ENCODE measurements at places on chromosomes 2 and 18.

DNA sequence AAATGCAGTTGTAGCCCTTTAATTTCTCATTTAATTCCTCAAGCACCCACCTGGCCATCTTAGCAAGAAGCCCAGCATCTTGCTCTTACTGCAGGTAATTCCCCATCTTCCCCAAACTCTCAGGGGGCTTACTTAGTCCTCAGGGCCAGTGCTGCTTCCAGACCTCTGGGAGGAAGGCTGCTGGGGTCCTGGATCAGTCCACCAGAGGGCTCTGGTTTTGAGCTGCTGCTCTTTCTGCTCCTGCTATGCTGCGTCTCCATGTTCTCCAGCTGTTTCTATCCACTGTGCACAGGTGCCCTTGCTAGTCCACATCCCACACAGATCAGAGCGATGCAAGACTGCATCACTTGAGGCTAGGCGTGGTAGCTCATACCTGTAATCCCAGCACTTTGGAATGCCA, 34.5 kb upstream of the TMEM87B start:
- no peak for DNase-seq

- DNase-seq, result no peak
Measured at GRCh38 chr18:8616028-8616401, 6.8 kb downstream of the RAB12 start.

DNA sequence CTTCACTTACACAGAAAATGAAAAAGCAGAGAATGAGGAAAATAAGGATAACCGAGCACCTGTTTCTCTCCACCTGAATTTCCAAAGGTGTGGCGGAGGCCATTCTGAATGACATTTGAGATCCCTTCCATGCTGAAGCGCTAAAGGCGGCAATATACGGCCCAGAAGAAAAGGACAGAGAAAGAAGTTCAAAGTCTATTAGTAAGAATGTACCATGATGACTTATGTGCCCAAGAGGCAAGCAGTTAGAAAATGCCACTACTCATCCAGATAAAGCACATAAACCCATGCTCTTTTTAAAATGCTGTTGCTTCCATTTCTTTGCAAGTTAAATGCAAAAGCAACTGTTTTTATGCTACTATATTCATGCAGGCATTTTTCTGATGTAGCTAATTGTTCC, 37.2 kb downstream of the FEZ2 start:
- no peak for DNase-seq

- no peak for DNase-seq
Measured at GRCh38 chr18:79314838-79315388, 80.8 kb upstream of the NFATC1 start.

DNA sequence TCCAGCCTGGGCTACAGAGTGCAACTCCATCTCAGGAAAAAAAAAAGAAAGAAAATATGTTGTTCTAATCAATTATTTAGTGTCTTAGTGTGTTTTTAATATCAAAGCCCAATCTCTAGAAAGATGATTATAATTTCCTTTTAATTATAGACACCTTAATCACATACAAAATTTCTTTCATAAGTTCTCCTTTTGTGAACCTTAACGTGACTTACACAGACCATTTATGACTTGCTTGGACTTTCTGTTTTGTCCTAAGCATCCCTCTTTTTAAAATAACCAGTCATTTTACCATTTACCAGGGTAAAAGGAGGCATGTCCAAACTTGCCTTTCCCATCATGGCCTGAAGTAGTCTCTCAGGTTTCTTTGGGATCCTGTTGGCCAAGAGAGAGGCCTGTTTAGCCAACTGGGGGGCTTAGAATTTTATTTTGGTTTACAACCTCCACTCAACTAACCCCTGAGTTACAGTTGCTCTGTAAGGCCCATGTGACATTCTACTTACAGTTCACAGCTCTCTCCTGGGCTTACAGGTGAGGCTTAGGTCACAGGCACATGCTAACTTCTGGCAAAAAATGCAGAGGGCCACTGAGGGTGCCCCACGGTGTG, 23.9 kb upstream of the GPR155 start:
- no peak for DNase-seq

DNA sequence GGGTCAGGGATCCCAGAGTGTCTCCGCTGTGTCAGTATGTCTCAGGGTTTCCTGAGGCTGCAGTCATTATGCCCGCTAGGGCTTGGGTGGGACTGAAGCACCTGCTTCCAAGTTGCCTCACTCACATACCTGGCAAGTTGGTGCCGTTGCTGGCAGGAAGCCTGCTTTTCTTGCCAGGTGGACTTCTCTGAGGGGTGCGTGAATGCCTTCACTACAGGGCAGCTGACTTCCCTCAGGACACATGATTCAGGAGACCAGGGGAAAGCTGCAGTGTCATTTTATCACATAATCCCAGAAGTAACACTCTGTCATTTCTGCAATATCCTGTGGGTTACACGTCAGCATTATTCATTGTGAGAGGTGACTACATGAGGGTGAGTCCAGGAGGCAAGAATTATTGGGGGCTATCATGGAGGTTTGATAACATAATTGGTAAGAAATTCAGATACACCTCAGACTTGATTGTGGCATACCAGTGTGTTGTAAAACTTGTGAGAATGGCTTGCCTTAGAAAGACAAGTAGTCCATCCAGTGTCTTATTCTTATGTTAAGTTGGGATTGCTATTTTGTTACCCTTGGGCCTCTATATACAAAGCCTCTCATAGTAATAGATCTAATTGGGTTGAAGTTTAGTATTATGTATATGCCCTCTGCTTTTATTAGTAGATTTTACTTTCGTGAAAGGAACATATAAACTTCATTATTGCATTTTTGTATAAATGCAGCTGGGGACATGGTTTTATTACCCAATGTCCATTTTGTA, 44.1 kb downstream of the NEDD4L start:
- no peak for DNase-seq

DNA sequence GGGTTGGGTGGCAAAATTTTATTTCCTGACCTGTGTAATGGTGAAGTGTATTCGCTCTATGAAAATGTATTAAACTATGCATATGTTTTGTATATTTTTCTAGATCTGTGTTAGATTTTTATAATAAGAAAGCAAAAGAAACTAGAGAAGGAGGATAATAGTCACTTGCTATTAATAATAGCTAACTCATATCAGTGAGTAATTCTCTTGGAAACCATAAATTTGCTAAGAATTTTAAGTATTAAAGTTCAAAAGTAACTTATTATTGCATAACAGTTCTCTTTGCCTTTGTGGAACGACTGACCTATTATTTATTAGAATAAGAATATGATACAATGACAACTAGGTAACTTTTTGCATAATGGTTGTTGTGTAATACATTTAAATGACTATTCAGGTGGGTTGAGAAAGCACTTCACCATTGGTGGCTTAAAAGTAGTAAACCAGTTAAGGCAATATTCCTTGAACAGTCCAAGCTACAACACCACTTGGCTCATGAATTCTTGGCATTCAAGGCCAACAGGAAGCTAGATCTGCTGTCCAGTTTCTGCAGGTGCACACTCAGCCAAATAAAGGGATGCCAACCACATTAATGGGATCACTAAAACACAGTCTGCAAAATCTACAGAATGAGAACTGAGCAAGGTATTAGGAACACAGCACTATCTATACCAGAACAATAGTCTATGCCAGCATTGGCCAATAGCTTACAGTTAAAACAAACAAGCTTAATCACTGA, 921.3 kb downstream of the CPS1 start:
- no peak for DNase-seq

DNA sequence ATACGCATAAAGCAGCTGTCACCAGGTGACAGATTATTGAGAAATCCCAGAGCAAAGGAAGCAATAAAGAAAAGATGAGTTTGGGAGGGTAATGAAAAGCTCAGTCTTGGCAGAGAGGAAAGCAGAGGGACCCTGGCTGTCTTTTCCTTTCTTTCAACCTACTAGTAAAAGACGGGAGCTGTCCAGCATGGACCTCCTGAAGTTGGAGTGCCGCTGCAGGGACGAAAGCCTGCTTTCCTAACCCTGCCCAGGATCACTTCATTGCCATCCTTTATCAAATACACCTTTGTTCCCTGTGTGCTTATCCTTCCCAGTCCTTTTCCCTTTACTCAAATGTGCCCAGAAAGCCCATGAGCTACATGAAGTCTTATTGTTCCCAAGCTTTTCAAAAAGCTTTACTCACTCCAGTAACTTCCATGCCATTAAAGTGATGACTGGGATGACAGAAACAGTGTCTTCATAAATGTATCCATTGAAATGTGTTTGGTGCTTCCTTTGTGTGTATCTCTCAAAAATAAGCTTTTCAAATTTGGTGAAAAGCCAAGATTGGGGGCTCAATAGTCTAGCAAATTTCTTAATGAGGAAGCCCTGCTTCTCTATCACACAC, 3.7 kb upstream of the SPR start:
- DNase-seq, result no peak

GRCh38 chr18:79950515-79951341, 725 bp downstream of the SLC66A2 start:
- DNase-seq, result no peak

DNA sequence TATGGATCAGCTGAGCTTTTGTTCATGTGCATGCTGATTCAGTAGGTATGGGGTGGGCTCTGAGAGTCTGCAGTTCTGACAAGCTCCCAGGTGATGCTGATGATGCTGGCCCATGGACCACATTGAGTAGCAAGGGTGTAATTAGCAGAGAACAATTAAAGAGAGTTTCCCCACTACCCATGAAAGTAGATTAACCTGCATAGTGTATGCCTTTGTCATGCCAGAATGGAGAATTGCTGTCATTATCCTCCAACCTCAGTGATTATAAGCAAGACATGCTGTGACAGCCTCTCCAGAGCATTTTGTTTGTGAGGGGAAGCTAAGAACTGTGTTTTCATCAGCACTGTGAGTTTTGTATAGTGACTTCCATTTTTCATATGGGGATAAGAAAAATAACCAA, 59.5 kb upstream of the LYPD1 start:
- DNase-seq, result no peak
